ENCODE measurements at places on chromosomes 11 and 22.

DNA sequence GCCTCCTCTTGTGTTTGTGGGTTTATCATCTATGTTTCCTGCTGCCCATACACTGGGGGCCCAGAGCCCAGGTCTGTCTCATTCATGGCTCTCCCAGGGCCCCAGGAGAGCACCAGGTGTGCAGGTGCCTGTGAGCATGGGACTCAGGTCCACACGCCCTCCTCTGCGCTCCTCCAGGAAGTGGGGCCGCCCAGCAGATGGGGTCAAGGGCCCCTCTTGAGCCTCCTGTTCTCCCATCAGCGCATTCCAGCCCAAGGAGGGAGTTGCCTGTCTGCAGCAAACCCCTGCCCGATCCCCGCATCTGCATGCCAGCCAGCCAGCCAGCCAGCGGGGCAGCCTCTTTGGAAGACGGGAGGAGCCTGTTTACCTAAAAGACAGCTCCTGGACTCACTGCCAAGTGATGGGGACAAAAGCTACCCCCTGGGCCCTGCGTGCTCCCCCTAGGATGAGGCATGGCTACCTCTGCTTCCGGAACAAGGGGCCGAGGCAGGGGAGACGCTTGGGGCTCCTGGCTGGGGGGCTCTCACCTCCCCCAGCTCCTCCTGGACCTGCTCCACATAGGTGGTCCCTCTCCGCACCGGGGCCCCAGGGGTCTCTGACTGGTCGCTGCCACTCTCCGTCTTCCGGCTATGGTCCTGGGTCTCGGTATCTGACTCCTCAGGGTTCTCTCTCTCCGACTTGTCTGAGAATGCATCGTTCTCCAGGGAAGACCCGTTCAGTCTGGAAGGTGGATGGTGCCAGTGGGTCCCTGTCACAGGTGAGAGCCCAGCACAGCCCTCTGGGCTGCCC, 49.7 kb upstream of the CARS1 start:
- peak; percentile 5 for DNase-seq

DNA sequence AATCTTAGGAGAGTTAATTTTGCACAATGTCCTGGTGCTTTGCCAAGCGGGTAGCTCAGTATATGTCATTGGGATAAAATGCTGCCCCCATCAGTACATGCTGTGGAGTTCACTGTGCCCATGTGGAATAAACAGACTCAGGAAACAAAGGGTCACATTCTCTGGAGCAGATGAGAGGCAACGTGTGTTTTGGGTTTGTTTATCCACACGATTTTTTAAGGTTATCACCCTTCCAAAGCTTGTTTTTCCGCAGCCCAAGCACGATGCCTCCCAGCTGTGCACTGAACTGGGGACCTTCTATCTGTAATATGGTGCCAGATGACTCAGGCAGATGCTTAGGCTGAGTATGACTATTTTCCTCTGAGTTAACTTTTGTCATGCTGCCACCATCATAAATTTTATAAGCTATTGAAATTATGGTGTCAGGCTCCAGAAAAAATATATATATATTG, 6.5 kb downstream of the OR4D6 start:
- DNase-seq: no peak

DNA sequence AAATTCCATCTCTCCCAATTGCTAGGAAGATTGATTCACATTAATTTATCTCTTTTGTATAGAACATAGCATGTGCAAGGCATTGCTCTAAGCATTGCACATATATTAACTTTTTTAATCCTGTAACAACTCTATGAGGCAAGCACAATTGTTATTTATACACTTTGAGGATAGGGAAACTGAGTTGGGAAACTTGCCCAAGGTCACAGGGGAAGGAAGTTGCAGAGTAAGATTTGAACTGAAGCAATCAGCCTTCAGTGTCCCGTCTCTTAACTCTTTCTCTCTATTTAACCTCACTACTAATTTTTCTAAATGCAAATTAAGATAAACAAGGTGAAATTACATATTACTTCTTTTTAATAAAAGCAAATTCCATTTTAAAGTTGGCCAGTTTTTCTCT, 22.2 kb downstream of the OR56B4 start:
- DNase-seq: no peak

DNA sequence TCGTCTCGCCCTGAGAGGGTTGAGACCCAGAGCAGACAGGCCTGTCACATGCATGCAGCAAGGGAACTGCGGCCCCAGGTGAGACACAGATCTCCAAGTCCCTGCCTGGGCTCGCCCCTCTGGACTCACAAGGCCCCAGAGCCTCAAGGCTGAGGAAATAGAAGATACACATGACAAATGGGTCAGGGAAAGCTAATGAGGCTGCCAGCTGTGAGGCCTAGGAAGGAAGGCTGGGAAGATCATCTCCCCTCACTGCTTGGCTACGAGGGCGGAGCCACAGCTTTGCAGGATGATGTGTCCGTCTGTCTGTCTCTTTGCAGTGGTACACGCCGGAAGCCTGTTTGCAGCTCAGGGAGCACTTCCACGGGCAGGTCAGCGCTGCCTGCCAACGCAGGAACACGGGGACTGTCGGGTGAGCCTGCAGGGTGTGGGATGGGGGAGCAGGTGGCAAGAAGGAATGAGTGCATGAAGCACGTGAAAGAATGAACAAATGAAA, 4.5 kb downstream of the RAB36 start:
- no peak for DNase-seq

DNA sequence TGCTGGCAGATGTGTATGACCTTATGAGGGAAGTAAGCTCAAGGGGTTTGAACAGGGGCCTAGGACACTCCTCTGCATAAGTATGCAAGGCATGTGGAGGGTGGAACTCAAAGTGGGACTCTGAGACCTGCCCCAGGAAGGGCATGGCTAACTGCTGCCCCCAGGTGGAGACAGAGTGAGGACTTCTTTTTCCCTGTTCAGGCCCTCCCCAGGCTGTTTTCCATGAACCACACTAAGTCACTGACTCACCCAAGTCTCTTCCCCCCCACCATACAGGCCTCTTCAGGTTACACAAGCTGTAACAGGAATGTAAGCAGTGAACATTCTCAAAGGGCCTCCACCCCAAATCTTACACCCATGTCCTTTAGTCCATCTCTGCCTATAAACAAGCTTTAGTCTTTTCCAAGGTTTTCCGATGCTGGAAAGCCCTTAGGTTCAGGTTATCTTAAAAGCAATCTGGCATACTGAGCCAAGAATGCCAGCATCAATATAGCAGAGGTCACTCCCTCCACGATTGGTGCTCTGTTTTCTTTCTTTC, 13.1 kb downstream of the EEF1G start:
- DNase-seq: peak; percentile 88

DNA sequence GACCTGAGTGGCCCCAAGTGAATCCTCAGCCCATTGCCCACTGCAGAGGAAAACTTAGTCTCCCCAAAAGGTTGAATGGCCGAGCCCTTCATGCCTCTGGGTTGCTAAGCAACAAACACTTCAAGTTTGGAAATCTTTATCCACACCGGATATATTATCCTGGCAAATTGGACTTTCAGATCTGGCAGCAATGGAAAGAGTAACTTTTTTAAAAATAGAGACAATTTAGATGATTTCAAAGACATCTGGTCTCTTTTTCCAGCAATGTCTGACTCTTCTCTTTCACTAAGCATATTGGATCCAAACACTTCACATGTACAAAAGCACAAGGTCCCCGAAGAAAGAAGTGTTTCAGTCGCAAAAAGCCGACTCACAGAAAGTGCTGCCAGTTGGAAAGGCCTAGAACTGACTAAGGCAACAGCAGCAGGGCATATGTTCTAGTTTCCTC, 505.3 kb downstream of the SOX6 start:
- no peak for DNase-seq

DNA sequence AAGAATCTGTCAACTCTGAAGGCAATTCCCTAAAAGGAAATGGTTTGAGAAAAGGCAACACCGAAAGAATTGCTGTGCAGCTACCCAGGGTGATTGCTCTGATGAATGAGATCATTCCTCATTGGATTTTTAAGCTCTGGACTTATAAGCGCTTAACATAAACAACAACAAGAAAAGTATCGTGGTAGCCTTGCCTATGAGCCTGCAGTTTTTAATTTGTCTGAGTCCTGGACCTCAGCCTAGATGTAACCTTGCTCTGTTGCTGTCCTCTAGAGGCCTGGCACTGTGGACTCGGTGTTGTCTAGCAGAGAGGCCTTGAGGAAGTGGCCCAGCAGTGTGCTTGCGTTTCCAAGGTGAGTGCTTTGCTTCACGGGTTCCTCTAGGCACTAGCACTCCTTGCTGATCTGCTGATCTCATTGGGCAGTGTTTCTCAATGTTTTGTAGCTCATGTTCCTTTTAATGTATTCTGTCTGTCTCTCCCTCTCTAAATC, 20.4 kb downstream of the CCDC81 start:
- peak; percentile 86 for DNase-seq

GRCh38 chr11:115439385-115439784, 64.8 kb downstream of the CADM1 start:
- no peak for DNase-seq

GRCh38 chr11:17890325-17890724, 122.5 kb downstream of the SERGEF start:
- no peak for DNase-seq

DNA sequence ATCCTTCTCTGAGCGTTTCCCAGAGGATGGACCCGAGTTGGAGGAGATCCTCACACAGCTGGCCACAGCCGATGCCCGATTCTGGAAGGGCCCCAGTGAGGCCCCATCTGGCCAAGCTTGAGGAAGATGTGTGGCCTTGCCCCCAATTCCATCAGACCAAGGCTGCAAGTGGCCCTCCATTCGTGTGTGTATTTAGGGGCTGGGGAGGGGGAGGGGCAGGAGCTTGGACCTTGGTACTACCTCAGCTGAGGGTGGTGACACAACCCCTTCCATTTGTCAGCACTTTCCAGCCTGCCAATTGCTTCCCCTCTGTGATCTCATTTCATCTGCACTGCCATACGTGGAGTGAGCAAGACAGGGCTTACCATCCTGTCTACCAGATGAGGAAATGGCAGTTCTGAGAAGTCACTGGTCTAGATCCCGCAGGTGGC, 1.3 kb upstream of the BBS1 start:
- no peak for DNase-seq

DNA sequence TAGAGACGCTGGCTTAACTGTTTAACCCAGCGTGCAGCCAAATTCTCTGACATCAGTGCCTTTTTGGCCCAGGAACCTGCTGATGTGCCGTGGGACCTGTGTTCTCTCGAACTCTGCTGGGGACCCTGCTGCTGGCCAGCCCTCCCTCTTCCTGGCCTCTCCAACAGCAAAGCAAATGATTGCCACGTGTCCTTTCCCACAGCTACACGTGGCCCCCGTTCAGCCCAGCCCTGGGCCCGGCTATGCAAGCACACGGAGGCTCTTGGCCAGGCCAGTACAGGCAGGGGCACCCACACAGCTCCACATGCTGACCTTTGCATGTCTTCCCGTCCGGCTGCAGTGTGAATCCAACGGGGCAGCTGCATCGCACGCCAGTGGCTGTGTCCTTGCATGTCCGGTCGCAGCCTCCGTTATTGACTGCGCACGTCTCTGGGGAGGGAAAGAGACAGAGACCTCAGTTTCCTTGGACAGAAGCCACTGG, 51.6 kb upstream of the TTLL12 start:
- DNase-seq: no peak

DNA sequence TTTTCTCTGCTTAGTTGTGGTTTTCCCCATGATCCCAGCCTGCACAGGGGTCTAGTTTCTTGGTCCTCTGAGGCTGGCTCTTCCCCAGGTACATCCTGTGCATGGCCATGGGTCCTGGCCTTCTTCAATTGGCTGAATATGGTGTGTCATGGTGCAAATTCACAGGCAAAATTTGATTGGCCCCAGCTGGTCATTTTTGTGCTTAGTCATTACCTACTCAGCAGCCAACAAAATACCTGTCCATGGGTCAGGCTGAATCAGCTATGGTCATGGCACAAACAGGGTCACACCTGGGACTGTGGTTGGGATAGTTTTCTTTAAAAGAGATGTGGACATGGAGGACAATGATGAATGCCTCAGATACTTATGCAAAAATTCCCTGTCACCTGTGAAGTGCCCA, 85.7 kb downstream of the CSNK2A3 start:
- DNase-seq: no peak

GRCh38 chr11:102347462-102348370, 702 bp downstream of the BIRC2 start:
- DNase-seq: peak; percentile 52
